Liver (tissue), 10 donors: ENCODE measurements at places on chromosomes 3 and 15. TPM values are rescaled to one million over a fixed set of nuclear protein-coding genes. Genes with fewer than 3 reads are reported as not detected.

The CCRL2 gene
- polyA plus RNA-seq: 0.51 TPM

The CORO2B gene
- polyA plus RNA-seq: 0.15 TPM

The CTXN2 gene
- polyA plus RNA-seq: not detected

DNA sequence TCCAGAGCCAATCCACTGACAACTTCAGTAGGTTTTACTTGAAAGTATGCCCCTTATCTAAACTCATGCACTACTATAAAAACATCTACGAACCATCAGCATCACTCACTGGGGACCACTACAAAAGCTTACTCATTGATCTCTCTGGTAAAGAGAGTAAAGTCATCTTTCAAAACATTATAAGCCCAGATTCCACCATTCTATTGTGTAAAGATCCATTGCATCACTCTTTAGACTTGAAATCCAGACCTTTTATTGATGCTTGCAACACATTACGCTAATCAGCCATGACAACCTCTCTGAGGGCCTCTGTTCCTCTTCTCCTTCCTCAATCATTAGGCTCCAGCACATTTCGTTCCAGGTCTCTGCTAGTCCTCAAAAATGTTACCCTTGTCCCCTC, 248.9 kb upstream of the WNT5A start:
- no peak for DNase-seq

- DNase-seq: no peak
Observed at GRCh38 chr3:107285197-107285596, 92.0 kb upstream of the CCDC54 start.

DNA sequence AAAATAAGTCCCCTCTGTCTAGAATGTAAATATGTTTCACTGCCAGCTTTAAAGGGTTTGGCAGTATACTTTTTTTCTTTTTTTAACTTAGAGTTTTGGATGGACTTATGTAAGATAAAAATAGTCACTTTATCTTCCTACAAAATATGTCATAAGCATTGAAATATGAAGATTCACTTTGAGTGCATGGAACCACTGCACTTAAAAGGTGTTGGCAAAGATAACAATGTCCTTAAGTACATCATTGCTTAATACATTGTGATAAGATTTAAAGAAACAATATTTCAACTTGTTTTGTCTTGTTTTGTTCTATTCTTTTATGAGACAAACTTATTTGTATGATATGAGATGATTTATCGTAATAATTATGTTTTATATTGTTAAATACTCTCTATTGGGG, 66.3 kb upstream of the NAALADL2 start:
- no peak for DNase-seq

DNA sequence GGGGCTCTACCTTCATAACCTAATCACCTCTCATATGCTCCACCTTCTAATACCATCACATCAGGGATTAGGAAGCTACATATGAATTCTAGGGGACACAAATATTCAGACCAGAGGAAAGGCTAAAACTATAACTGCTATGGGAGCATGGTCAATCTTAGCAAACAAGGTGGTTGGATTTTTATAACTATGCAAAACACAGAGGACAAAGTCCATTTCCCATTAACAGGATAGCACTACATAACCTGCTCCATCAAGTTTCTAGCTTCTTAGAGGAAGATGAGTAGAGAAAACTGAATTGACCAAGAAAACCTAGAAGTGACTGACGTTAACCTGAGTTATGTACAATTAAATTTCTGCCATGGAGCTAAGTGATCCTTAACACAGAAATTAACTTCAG, 398.6 kb downstream of the TBL1XR1 start:
- no peak for DNase-seq

GRCh38 chr3:31645256-31645655, 112.5 kb downstream of the STT3B start:
- DNase-seq: no peak

GRCh38 chr3:56989977-56990640, 70.4 kb upstream of the SPATA12 start:
- no peak for DNase-seq

GRCh38 chr3:57530071-57530608, 14.0 kb downstream of the DNAH12 start:
- DNase-seq: no peak

- DNase-seq: no peak
Observed at GRCh38 chr15:68192117-68192516, 13.0 kb downstream of the CALML4 start.

DNA sequence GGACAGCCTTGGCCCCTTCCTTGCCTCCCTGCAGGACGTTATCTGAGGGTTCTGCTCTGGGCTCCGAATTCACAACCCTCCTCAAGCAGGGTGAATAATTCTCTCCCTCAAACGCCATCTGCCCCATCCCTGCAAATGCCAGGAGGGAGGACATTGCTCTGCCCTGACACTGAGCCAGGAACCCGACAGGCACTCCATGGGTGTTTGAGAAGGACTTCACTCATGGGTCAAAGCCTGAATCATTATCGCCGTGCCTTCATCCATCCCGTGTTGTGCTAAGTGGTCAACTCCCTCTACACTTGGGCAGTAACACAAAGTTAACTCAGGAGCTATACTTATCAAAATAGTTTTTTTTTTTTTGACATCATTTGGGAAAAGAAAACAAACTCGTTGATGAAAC, 261.8 kb upstream of the IGF1R start:
- no peak for DNase-seq

DNA sequence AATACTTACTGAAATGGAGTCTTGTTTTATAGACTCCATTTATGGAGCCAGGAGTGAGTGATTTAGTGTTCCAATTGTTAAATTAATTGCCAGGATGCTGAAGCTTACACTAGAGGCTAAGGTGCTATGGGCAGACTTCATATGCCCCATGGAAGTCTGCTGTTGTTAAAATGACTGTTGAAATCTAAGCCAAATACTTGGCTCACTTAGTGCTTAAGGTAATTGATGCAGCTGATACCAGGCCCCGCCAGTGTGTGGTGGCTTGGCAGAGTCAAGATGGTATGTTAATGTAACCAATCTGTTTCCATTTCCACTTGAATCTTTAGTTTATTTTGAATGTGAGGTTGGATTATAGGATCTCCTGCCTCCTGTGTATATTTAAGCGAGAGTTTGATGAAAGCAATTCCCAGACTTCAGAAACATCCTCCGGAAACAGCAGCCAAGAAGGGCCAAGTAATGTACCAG, 187.1 kb downstream of the ITPR1 start:
- no peak for DNase-seq

GRCh38 chr15:44802336-44802735, 66.0 kb downstream of the TRIM69 start:
- no peak for DNase-seq

DNA sequence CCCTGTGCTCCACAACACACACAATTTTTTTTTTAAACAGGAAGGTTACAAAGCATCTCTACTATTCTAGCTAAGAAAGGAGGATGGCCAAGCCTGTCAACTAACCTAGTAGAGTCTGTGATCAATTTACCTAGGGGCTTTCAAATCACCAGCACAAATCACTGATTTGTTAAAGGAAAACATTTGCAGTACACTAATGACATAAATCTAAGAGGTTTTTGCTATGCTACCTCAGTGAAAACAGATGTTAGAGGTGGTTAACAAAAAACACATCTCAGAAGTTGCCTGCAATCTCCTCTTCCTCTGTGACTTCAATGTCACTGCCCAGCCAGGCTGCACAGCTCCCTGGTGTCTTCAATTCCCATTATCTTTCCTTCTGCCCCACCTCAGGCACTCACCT, 72.0 kb downstream of the RAD18 start:
- DNase-seq: no peak

GRCh38 chr3:125172346-125172745, 40.2 kb downstream of the SLC12A8 start:
- no peak for DNase-seq

DNA sequence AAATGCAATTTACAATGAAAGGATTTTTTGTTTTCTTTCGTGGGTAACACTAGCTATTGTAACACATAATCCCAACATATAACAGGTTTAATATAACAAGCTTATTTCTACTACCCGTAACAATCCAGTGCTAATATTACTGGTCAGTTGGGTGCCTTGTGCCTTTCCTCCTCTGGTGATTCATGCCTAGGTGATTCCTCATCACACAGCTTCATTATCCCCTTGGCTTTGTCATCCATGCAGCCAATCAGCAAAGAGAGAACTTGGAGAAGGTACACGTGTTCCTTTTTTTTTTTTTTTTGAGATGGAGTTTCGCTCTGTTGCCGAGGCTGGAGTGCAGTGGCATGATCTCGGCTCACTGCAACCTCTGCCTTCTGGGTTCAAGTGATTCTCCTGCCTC, 30.7 kb downstream of the CHST14 start:
- no peak for DNase-seq
